ENCODE measurements at places on chromosomes 5 and 9. TPM values are rescaled to one million over a fixed set of nuclear protein-coding genes. Genes with fewer than 3 reads are reported as not detected.

- no peaks in the 10 kb centered on the region for H3K4me1 ChIP-seq
- no peak overlapping the region for H3K27ac ChIP-seq
- H3K27me3 ChIP-seq, result peaks cover 2% of the 10 kb centered on the region
- no peak overlapping the region for H3K4me3 ChIP-seq
Observed at GRCh38 chr5:52560366-52560765, 227.3 kb upstream of the ITGA1 start.

DNA sequence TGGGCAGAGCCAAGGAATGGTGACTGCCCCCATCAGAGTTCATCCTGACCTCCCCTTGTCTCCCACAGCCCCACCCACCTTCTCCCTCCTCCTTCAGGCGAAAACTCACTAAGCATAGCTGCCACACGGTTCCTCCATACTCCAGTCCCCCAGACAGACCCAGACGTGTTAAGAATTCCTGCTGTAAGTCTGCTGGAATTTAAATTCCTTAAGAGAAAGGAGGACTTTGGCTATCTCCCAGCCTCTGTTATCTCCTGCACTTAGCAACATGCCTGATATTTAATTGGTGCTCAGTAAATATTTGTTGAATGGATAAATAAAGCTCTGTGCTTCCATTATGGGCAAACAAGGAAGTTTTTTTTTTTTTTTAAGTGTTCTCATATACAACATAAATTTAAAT lies 213.7 kb downstream of the RFK start:
- H3K36me3 ChIP-seq, result no peaks in the 10 kb centered on the region
- no peaks in the 10 kb centered on the region for H3K27me3 ChIP-seq
- no peaks in the 10 kb centered on the region for H3K4me1 ChIP-seq

The PLAC8L1 gene
- 0.46 TPM for total RNA-seq

DNA sequence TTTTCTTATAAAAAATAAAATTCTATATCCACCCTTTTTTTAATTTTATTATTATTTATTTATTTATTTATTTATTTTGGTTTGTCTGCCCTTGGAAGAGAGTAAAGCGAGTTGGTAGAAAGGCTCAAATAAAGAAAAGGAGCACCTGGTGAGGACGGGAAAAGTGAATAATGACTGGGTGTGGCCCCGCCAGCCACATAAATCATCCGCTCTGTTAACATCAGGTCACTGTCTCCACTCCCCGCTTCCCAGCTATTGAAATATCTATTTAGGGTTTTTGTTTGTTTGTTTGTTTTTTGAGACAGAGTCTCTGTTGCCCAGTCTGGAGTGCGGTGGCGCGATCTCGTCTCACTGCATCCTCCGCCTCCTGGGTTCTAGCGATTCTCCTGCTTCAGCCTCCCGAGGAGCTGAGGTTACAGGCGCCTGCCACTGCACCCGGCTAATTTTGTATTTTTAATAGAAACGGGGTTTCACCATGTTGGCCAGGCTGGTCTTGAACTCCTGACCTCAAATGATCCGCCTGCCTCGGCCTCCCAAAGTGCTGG lies 844 bp downstream of the POLR3G start:
- no peak for DNase-seq
- peaks cover 3% of the 10 kb centered on the region for H3K27me3 ChIP-seq
- peaks cover 47% of the 10 kb centered on the region for H3K4me1 ChIP-seq
- peaks cover 4% of the 10 kb centered on the region for H3K36me3 ChIP-seq

DNA sequence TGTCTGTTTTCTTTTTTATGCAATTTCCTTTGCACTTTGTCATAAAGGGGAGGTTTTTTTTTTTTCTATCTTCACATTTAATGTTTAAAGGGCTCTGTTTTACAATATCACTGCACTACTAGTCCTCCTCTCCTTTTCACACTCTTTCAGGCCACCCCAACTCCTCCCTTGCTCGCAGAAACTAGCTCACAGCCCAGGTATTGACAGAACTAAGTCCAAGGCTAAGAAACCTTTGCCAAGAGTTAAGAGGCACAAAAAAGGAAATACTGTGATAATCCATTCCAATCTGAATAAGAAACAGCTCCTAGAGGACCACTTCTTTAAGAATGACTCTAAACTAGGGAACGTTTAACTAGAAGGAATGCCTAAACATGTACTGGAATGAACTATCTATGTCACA lies 1.1 kb upstream of the FGF10 start:
- peaks cover 3% of the 10 kb centered on the region for H3K27me3 ChIP-seq
- H3K4me3 ChIP-seq, result no peak overlapping the region
- no peaks in the 10 kb centered on the region for H3K4me1 ChIP-seq
- H3K36me3 ChIP-seq, result no peaks in the 10 kb centered on the region
- DNase-seq, result no peak
- no peak overlapping the region for H3K27ac ChIP-seq

The SLCO6A1 gene
- total RNA-seq, result not detected

DNA sequence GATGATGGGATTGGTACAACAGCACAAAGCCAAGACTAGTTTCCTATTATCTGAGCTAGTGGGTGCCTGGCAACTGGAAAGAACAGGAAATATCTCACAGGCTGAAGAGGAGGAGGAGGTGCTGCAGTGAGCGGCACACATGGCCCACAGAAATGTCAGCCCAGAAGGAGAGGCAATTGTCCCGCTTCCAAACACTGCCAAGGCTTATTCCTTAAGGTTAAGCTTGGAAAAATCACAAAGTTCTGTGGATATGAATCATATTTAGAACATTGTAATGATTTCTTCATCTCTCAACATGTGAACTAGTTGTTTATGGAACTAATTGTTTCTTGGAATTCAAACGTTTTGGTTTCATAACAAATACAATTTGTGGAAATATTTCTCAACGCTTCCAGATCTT lies 1019.5 kb upstream of the SEMA6A start:
- peaks cover 22% of the 10 kb centered on the region for H3K4me1 ChIP-seq
- peak overlapping the region; percentile 65 for H3K4me3 ChIP-seq
- H3K27me3 ChIP-seq, result no peaks in the 10 kb centered on the region

The COL23A1 gene
- total RNA-seq, result not detected

GRCh38 chr5:134975078-134975715 lies 7.5 kb downstream of the CATSPER3 start:
- no peak overlapping the region for H3K4me3 ChIP-seq
- H3K36me3 ChIP-seq, result peaks cover 27% of the 10 kb centered on the region
- no peak overlapping the region for H3K27ac ChIP-seq

- no peak overlapping the region for H3K27ac ChIP-seq
- no peak overlapping the region for H3K4me3 ChIP-seq
- DNase-seq, result no peak
- H3K4me1 ChIP-seq, result no peaks in the 10 kb centered on the region
- H3K36me3 ChIP-seq, result no peaks in the 10 kb centered on the region
Observed at GRCh38 chr5:28249771-28250415, 1211.5 kb upstream of the CDH9 start.

DNA sequence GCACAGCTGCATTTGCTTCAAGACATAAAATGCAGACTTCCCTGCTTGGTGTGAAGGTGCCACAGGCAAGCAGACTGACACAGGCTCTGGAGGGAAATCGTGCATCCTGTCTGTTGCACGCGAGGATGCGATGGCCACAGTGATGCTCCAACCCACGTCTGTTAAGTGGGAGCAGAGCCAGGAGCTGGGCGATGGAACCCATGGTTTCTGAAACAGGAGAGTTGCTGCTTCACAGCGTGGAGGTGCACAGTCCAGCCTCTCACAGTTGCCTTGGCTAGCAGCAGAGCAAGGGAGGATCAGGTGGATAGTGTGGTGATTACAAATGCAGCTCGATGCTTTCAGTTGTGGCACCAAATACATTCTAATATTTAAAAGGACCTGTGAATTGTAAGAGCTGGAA lies 108.8 kb downstream of the TENT4A start:
- H3K27ac ChIP-seq, result no peak overlapping the region
- H3K4me1 ChIP-seq, result 0 out of 2 replicates have a peak, but pooled peaks cover 5% of the 10 kb centered on the region
- H3K36me3 ChIP-seq, result peaks cover 10% of the 10 kb centered on the region

- H3K4me1 ChIP-seq, result peaks cover 35% of the 10 kb centered on the region
- peaks cover 7% of the 10 kb centered on the region for H3K36me3 ChIP-seq
- H3K27me3 ChIP-seq, result peaks cover 10% of the 10 kb centered on the region
- H3K4me3 ChIP-seq, result no peak overlapping the region
- no peak overlapping the region for H3K27ac ChIP-seq
Observed at GRCh38 chr9:98432960-98433359, 177.5 kb upstream of the TBC1D2 start.

GRCh38 chr9:133246562-133246961 lies 28.4 kb downstream of the ABO start:
- no peaks in the 10 kb centered on the region for H3K36me3 ChIP-seq
- no peaks in the 10 kb centered on the region for H3K4me1 ChIP-seq
- H3K4me3 ChIP-seq, result no peak overlapping the region
- peaks cover 41% of the 10 kb centered on the region for H3K27me3 ChIP-seq
- H3K27ac ChIP-seq, result no peak overlapping the region

The RAPGEF6 gene
- 9.9 TPM for total RNA-seq

The PCDH12 gene
- total RNA-seq, result 0.48 TPM

The ELOVL7 gene
- total RNA-seq, result not detected

DNA sequence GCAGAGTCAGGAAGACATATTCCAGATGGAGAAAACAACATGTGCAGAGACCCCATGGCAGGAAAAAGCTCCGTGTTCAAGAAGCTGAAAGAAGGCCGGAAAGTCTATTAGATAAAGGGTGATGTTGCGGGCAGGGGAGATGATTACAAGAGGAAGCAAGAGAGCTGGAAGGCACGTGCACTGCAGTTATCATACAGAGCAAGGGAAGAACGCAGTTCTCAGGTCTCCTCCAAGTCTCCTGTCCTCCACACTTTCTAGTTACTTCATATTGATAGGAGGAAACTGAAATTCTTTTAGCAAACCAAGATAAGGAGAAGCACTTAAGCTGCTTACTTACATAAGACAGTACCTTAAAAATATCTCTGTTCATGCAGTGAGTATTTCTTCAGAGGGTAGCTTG lies 58.3 kb upstream of the PLPP6 start:
- H3K27ac ChIP-seq, result no peak overlapping the region
- peaks cover 12% of the 10 kb centered on the region for H3K27me3 ChIP-seq
- H3K4me3 ChIP-seq, result no peak overlapping the region
- no peaks in the 10 kb centered on the region for H3K36me3 ChIP-seq
- DNase-seq, result no peak
- H3K4me1 ChIP-seq, result no peaks in the 10 kb centered on the region

The EIF4E1B gene
- not detected for total RNA-seq

- H3K27me3 ChIP-seq, result peaks cover 55% of the 10 kb centered on the region
- H3K27ac ChIP-seq, result no peak overlapping the region
- peaks cover 9% of the 10 kb centered on the region for H3K4me1 ChIP-seq
- H3K36me3 ChIP-seq, result no peaks in the 10 kb centered on the region
- no peak for DNase-seq
Observed at GRCh38 chr9:109315480-109316206, 5.2 kb downstream of the EPB41L4B start.

- peaks cover 7% of the 10 kb centered on the region for H3K27me3 ChIP-seq
- no peak for DNase-seq
- no peaks in the 10 kb centered on the region for H3K36me3 ChIP-seq
- no peaks in the 10 kb centered on the region for H3K4me1 ChIP-seq
Observed at GRCh38 chr5:176133289-176133870, 104.8 kb upstream of the SIMC1 start.

The TRIO gene
- 204 TPM for total RNA-seq

The GBGT1 gene
- total RNA-seq, result 1.1 TPM

- no peak overlapping the region for H3K27ac ChIP-seq
- H3K27me3 ChIP-seq, result peaks cover 12% of the 10 kb centered on the region
- DNase-seq, result no peak
- H3K36me3 ChIP-seq, result no peaks in the 10 kb centered on the region
- H3K4me1 ChIP-seq, result no peaks in the 10 kb centered on the region
Observed at GRCh38 chr9:91908293-91908623, 41.8 kb downstream of the ROR2 start.

The PSAT1 gene
- total RNA-seq, result 61.6 TPM

DNA sequence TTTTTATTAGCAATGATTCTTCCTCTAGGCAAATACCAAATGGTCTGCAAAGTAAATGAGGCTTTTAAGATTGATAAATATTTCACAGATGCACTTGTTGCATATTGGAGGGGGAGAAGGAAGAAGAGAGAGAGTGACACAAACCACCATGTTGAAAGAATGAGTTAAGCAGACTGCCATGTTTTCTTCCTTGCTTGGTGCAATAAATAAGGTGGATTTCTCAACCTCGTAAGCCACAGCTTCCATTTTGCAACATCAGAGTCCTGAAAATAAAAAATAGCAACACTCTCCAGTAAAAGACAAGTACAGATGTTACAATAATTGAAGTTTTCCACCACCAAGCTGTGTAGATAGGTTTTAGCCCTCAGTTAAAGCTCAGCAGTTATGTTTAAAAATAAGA lies 202.9 kb downstream of the SGCD start:
- H3K27ac ChIP-seq, result no peak overlapping the region
- H3K4me3 ChIP-seq, result no peak overlapping the region
- H3K27me3 ChIP-seq, result no peaks in the 10 kb centered on the region
- no peaks in the 10 kb centered on the region for H3K36me3 ChIP-seq

DNA sequence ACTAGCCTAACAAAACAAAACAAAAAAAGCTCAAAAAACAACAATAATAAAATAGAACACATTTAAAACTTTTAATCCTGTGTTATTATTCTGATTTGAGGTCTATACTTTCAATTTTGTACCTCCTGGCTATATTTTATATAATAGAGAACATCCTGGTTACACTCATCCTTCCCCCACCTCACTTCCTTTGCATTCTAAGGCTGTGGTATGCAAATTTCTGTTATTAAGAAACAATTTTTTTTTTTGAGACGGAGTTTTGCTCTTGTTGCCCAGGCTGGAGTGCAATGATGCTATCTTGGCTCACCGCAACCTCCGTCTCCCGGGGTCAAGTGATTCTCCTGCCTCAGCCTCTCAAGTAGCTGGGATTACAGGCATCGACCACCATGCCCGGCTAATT lies 3.1 kb upstream of the RPL37 start:
- no peak overlapping the region for H3K4me3 ChIP-seq
- H3K27ac ChIP-seq, result no peak overlapping the region
- DNase-seq, result no peak

DNA sequence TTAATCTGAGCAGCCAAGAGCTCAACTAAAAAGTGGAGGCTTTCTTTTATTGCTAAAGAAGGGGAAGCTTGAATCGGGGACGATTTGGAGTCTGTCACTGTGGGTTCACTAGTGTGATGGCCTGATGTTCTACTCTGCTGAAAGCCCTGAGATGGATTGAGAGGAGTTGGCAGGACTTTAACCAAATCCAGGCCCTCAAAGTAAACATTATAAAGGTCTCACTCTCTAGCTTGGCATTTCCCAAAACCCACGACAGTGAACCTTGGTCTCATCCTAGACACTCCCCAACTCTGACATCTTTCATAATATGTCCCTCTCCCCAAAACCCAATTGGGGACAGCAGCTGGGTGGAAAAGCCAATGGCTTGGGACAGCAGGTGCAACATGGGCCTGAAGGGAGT lies 32.7 kb downstream of the TMOD1 start:
- H3K4me1 ChIP-seq, result peaks cover 19% of the 10 kb centered on the region
- H3K4me3 ChIP-seq, result no peak overlapping the region
- no peak for DNase-seq
- H3K27me3 ChIP-seq, result peaks cover 31% of the 10 kb centered on the region
- no peak overlapping the region for H3K27ac ChIP-seq
